GM12892 (cell line): ENCODE measurements at places on chromosomes 12 and 14.

DNA sequence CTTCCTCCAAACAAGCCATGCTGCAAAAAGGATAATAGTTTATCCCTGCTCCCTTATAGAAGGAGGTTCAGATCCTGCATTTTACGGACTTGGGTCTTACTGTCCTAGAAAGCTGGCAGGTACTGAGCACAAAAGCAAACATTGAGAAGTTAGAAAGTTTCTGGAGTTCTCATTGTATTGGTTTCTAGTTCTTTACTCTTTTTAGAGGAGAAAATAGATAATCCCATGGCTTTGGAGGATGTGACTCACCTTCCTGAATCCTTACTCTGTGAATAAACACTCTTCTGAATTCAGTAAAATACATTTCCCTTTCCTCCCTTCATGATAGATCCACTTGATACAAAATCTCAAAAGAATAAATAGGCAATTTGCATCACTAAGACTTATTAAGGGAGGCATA, 188.9 kb downstream of the NPAS3 start:
- DNase-seq: no peak

DNA sequence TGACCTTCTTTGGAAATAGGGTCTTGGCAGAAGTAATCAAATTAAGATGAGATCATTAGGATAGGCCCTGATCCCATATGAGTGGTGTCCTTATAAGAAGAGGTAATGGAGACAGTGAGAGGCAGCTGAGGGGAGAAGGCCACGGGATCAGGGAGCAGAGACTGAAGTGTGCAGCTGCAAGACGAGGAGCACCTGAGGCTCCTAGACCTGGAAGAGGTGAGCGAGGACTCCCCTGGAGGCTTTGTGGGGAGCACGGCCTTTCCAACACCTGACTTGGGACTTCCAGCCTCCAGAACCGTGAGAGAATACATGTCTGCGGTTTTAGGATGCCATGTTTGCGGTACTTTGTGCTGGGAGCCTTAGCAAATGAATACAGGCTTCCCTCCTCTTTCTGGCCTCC, 37.5 kb downstream of the LRTM2 start:
- DNase-seq: no peak

- no peak for DNase-seq
These were observed 113.4 kb downstream of the ETV6 start for GRCh38 chr12:11762723-11763326.

DNA sequence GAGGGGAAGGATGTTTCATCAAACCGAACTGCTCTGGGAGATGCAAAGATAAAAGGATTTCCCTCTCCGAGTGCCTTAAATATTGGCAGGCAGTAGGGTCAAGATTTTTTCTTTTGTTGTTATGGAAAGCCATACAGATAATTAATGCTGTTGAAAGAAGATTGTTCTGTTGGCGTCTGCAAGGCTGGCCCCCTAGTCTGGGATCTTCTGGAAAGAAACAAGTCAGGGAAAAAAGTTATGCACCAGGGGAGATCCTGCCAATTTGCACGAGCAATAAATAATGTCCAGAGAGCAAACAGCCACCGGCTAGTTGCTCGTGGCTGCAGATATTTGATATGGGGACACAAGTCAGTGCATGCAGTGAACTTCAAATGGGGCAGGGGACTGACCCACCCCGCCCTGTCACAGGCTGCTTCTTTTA, 202.1 kb upstream of the MYL2 start:
- DNase-seq: no peak

- no peak for DNase-seq
These were observed 5.3 kb upstream of the CEP128 start for GRCh38 chr14:80946797-80947196.
